ENCODE measurements at places on chromosomes 6 and 20.
A peak's percentile ranks its signal among the peaks of the same experiment; 100 is the strongest.

- DNase-seq = no peak
These were observed 65.4 kb upstream of the FBXL4 start for GRCh38 chr6:99013145-99013544.

DNA sequence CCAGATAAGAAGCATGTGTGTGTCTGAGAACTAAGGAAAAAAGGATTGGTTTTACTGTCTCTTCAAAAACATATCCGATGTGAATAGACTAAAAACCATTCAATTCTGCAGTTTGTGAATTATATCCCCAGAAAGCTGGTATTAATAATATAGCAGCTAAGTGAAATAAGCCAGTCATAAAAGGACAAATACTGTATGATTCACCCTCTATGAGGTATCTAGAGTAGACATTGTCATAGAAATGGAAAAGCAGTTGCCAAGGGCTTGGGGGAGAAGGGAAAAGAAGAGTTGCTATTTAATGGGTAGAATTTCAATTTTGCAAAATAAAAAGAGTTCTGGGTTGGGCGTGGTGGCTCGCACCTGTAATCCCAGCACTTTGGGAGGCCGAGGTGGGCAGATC is 137.5 kb downstream of the ATXN1 start:
- DNase-seq = no peak

DNA sequence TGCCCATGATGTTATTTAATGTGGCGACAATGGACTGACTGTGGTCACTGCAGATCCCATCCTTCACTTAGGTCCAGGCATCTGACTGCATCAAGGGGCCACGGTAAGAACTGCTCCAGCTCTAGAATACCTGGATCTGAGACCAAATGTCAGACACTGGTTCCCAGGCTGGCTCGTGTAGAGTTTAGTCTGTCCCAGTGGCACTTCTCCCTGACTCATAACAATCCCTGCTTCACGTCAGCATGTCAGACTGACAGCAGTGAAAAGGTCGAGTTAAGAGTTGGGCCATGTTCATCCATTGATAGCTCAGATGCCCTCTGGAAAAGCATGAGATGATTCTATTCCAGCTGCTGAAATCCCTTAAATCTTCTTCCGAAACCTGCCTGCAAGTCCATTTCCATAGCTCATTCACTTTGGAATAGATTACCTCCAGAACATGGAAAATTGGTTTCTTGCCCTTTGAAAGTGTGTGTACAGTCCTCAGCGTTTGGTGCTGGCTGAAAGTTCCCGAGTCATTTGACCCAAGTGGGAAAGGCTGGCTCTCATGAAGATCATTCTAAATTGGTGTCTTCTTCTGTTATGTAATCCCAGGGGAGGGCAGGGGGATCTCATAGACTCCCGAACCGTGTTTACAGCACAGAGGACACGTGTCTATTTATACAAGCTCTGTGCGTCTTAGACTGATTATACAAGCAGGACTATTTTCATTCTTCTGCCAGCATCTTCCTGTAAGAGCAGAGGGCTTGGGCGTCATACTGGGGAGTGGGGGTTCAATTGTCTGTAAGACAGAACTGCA is 160.8 kb downstream of the ZDHHC14 start:
- DNase-seq = peak; percentile 43

GRCh38 chr6:16950302-16950701 is 151.5 kb upstream of the STMND1 start:
- DNase-seq = no peak

DNA sequence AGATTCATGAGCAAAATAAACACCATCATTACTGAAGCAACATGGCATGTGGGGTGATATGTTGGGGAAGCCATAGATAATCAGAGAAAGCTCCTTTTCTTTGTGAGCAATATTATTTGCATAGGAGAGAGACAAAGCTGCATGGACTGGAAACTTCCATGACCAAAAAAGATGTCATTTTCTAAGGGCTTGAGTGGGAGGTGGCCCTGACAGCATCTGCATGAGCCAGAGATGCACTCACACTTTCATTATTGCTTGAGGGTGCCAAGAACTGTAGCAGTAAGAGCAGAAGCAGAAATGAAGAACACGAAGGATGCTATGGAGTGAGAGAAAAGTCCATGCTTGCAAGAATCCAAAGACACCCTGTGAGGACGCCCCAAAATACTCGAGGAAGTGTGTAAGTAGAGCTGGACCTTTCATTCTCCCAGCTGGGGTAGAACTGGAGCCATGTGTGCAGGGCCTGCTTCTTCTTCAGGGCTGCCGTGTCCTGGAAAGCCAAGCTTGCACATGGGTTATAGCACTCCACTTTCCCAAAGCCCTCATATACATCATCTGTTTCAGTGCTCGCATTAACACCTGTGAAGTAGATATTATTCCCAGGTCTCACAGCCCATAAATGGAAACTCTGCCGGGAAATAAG is 851.2 kb downstream of the DHX35 start:
- no peak for DNase-seq

All from activated CD8-positive, alpha-beta memory T cell treated with anti-CD3 and anti-CD28 coated beads for 24 hours (primary cell).